ENCODE measurements at places on chromosomes 3 and 15.

DNA sequence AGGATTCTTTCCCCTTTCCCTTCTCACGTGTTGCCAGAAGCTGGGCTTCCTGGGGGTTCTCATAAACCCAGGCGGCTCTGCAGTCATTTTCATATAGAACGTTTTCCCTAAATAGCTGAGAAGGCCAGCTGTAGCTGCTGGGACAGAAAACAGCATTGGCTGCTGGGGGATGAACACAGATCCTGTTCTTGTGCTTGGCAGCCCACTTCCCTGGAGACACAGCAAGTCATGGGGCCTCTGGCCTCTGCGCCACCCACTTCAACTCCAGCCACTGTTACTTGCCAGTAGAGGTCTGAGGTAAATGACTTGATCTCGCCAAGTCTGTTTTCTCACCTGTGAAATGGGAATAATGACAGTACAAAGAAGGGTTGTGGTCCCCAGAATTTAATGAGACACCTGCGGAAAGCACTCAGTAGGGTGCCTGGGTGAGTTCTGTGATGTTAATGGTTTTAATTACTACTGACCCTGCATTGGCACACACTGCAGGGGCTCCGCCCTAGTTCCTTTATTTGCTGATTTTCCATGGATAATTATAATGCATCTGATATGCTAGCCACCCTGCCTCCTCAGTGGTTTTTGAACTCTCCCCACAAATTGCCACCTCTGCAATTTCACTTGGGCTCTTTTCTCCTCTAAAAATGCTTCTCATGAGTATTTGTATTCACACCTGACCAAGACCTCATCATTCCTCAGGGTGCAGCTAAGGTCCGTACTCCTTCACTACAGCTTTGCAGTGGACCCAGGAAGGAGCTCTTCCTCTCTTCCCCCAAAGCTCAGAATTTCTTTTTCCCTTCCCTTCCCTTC, 274.7 kb downstream of the RPLP1 start:
- DNase-seq, result no peak

DNA sequence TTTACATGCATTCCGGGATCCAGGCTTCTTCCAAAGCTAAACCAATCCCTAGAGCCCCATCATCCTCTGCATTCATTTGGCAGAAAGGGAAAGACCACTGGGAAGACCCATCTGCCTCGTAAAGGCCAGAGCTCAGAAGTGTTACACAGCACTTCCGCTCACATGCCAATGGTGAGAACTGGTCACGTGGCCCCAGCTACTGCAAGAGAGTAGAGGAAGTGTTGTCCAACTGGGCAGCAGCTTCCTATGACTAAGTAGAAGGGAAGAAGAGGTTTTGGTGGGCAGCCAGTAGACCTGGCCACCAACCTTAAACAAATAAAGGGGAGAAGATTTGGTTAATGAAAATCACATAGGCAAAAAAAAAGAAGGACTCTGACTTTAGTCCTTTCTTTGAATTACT, 74.4 kb upstream of the PPP2R3A start:
- DNase-seq, result peak; percentile 72

- no peak for DNase-seq
Measured at GRCh38 chr3:172701751-172702150, 9.1 kb downstream of the NCEH1 start.

GRCh38 chr3:71584394-71585011, 975 bp upstream of the FOXP1 start:
- peak; percentile 60 for DNase-seq

DNA sequence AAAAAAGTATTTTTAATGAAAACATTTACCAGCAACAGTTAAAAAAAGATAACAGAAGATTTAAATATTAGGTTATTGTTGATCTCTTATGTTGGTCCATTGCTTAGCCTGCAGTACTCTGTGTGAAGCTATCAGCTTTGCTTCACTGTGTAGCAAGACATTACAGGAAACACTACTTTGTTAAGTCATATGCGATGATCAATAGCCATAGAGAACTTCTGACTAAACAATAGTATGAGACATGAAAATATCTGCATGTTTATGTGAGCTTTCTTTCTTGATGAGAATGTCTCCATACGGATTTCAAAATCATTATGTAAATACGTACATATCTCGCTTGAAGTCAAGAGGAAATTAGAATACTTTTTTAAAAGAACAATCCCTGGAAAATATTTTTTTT, 27.0 kb upstream of the CAPN3 start:
- DNase-seq, result no peak

DNA sequence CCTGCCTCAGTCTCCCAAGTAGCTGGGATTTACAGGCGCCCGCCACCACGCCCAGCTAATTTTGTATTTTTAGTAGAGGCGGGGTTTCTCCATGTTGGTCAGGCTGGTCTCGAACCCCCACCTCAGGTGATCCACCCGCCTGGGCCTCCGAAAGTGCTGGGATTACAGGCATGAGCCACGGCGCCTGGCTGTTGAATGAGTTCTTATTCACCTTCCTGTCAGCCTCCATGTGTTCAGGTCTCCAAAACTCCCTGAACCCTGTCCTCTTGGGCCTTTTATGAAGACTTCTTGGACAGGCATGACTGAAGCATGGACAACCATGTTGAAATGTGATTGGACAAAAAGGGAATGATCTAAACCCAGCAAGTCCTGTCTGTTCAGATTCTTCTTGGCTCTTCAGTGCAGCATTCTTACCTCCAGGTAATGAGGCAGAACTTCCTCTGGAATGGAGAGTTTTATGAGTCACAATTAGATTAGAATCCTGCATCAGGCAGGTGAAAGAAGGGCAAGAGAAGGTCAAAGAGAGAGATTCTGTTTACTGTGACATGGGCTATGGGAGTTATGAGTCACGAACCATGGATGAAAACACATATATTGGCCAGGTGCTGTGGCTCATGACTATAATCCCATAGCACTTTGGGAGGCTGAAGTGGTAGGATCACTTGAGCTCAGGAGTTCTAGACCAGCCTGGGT, 23.1 kb upstream of the EIF4A2 start:
- DNase-seq, result peak; percentile 75

DNA sequence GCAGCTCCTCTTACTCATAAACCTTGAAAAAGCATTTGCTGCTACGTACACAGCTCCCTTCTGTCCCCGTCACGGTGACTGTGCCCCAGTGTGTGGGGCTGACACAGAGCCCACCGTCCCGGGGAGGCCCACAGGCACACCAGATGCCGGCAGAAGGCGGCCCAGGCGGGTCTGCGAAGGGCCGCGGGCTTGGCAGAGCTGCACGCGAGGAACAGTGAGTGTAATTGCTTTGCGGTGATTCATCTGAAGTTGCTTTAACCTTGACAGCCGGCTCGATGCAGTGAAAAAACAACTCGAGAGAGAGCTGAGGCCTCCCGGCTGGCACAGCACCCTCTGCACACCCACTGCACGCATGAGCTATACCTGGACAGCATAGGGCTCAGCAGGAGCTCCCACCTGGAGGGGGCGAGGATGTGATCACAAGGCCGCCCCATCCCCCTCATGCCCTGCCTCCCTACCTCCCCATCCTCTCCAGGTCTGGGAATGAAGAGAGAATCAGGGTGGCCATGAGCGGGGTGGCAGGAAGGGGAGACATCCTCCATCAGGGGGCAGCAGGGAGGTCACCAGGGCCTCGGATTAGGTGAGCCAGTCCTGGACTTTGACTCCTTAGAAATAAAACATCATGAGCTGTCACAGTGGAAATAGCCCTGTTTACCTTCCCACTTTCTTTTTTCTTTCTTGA, 172.7 kb downstream of the MEGF11 start:
- peak; percentile 76 for DNase-seq

- no peak for DNase-seq
Measured at GRCh38 chr3:50610181-50610971, 1.2 kb downstream of the CISH start.

DNA sequence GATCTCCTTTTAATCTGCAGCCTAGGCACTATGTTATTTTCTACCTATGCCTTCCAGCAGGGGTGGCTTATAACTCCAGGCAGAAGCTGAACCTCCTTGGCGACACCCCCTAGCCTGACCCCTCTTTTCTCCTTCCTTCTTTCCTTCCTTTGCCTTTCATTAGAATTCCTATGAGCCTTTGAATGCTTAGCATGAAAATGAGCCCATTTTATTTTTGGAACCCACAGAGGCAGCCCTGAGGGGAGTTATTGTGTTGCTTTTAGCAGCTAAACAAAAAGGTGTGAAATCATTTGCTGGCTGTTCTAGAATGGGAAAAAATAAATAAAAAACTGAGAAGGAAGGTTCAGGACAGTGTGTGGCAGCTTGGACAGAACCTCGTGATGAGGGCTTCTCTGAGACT, 164.6 kb upstream of the ICE2 start:
- DNase-seq, result no peak

DNA sequence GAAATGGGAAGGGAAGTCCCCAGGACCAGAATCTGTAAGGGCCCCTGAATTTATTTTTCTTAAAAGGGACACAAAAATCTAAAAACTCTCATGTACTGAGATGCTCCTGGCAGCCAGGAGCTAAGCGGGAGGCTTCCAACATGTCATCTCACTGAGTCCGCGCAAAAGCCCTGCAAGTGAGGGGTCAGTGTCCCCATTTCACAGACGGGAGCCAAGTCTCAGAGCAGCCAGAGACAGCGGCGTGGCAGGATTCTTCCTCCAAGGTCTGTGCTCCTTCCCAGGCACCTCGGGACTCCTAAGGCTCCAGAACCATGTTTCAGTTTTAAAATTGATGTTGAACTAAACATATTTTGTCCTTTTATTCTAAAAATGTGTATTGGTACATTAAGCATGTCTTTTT, 114.8 kb downstream of the ADCY5 start:
- no peak for DNase-seq

GRCh38 chr3:49266410-49267095, 10.5 kb downstream of the C3orf62 start:
- no peak for DNase-seq

DNA sequence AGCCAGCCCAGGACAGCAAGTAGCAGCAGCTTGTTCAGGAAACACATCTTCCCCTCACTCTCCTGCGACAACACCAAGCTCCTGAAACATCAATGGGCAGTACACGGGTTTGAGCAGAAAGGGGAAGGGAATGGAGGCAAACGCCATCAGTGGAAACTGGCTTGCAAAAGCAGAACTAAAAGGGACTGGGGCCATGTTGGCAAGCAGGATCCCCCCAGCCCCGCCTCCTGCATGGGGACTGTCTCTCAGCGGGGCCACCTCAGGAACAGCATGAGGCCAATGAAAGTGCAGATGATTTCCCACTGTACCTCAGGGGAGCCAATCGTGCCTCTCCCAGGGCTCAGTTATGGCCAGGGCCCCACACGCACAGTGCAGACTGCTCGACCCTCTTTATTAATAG, 6.8 kb downstream of the CDAN1 start:
- DNase-seq, result no peak

DNA sequence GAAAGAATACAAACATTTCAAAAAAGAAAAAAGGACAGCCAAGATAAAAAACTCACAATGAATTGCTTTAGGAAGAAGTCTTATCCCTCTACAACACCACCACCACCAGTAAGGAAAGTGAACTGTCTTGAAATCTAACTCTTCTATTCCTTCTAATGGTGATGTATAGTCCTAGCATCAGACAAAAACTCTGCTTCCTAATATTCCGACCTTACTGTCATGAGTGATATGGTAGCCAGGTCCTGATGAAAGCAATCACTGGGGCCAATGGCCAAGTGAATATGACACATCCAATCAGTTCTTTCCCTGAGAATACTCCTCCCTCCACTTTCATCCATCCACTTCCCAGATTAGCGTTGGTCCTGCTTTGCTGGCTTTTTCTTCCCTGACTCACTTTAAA, 14.8 kb downstream of the GK5 start:
- peak; percentile 39 for DNase-seq

GRCh38 chr3:79285380-79285779, 482.4 kb downstream of the ROBO1 start:
- DNase-seq, result no peak

GRCh38 chr3:128550113-128550440, 57.1 kb upstream of the GATA2 start:
- no peak for DNase-seq

DNA sequence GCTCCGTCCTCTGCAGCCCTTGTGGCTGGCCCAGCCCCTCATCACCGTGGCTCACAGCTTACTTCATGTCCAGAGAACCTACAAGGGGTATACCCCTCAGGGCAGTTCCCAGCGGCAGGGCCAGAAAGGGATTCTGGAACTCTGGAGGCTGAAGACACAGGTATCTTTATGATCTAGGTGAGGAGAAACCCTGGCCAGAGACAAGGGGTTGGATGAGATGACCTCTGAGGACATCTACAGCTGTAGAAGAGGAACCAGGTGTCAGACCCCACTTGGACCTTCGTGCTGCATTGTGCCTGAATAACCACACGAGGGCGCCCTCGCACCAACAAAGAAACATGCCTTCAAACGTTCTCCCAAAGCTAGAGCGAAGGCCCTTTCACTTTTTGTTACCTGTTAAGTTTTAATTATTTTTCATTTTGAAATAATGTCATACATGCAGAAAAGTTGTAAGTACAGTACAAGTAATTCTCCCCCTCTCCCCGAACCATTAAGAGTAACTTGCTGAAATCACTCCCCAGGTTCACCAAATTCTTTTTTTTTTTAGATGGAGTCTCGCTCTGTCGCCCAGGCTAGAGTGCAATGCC, 118.7 kb upstream of the SMAD3 start:
- peak; percentile 70 for DNase-seq

DNA sequence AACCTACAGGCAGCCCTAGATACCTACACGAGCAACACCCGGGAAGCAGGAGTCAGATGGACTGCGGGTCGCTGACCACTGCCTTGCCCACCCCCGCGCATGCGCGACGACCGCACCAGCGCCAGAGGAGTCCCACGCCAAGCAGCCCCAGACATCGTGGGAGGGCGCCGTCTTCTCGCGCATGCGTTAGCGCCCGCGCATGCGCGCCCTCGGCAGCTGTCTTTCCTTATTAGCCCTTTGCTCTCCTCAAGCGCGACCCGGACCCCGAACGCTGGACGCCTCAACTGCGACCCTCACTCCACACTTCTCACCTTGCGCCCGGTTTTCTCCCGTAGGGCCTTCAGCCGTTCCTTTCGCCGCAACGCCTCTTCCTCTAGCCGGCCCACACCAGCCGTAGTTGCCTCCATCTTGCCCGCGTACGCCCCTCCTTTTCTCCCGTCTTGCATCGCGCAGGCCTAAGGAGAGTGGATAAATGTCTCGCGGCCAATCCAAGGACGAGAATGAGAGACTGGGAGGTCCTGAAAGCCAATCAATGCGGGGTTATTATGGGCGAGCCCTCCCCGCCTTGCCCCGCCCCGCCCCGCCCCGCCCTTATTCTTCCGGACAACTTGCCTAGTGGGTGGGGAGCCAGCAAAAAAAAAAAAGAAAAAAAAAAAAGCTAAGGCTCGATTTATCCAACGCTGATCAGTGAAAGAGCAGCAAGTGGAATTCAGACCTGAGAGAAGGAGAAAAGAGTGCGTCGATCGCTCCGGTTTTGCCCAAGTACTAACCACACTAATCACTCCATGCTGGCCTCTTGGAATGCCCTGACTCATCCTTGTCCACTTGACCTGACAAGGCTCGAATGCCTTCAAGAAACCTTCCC, at the start of gene CCDC12:
Gene CCDC12, minus strand, starts transcription at position 420 of the 865 bp plus-strand sequence. Its CDS starts 13 bp downstream, at position 407.
- DNase-seq, result peak; percentile 98

DNA sequence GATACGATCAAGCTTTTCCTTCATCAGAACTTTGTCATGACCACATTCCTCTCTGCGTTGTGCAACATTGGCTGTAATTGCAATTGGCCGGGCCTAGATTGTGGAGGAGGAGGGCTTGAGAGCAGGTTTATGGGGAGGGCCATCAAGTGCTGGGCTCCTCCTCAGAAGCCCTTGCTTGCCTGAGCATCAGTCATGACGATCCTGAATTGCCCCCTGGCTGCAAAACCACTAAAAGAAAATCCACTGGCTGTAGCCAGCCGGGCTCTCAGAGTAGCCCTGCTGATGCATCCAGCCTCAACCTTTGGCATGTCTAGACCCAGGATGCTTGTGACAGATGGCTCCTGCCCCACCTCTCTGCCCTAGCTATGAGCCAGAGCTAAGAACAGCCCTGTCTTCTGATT, 13.4 kb upstream of the TRH start:
- DNase-seq, result no peak

Data from M059J (cell line).